ENCODE measurements at places on chromosomes 13 and 19.
A peak's percentile ranks its signal among the peaks of the same experiment; 100 is the strongest.

DNA sequence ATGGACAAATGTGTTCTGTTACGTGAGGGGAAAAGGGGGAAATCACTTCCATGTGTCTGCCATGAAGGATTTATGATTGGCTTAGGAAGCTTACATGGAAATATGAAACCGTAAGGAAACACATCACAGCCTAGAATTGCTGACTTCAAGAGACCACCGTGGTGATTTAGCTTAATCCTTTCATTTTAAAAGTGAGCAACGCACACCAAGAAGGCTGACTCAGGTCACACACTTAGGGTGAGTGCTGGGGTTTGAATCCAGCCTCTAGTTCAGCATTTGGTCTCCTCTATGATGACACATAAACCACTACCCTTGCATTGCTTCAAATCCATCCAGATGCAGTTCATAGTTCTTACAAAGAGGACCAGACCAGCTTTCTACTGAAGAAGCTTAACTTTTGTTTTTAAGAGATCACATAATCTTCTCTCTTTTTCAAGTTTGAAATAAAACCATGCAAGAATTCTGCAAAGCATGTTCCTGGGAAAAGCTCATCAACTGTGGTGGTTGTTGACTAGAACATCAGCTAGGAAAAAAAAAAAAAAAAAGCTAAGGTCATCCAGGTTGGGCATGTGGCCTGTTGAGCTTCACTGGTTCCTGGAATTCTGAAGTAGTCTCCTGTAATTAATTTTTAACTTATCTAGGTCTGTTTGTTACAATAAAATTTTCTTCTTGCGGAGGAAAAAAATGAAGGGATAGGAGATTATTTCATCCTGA lies 60.2 kb upstream of the KL start:
- no peak for DNase-seq

- no peak for DNase-seq
Measured at GRCh38 chr19:1167687-1168571, 6.1 kb downstream of the SBNO2 start.

- no peak for DNase-seq
Measured at GRCh38 chr19:13208672-13209483, 58.7 kb downstream of the IER2 start.

- no peak for DNase-seq
Measured at GRCh38 chr13:75195495-75196146, 286.3 kb downstream of the TBC1D4 start.

DNA sequence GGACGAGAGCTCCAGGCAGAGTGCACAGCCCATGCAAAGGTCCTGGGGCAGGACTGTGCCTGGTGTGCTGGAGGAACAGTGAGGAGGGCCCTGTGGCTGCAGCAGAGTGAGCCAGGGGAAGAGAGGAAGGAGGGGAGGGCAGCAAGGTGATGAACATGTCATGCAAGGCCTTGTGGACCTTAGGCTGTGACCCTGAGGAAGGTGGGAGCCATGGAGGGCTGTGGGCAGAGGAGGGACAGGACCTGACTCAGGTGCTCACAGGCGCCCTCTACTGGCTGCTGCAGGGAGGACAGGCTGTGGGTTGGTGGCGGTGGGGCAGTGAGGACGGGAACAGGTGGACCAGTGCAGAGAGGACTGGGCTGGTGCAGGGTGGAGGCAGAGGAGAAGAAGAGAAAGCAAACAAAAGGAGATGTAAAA lies 170.3 kb downstream of the PTPRS start:
- peak; percentile 45 for DNase-seq

DNA sequence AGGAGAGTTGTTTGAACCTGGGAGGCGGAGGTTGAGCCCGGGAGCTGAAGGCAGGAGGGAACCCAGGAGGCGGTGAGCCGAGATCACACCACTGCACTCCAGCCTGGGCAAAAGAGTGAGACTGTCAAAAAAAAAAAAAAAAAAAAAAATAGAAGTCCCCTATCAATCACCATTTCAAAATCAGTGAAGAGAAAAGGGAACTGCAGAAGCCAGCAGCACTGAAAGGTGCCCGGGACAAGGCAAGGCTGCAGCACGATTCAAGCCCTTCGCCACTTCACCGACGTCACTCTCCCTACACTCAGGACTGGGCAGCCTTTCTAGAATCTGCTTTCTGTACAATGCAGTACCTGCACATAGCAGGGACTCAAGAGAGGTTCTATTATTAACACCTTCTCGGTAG lies 21.9 kb upstream of the USP12 start:
- DNase-seq: no peak

DNA sequence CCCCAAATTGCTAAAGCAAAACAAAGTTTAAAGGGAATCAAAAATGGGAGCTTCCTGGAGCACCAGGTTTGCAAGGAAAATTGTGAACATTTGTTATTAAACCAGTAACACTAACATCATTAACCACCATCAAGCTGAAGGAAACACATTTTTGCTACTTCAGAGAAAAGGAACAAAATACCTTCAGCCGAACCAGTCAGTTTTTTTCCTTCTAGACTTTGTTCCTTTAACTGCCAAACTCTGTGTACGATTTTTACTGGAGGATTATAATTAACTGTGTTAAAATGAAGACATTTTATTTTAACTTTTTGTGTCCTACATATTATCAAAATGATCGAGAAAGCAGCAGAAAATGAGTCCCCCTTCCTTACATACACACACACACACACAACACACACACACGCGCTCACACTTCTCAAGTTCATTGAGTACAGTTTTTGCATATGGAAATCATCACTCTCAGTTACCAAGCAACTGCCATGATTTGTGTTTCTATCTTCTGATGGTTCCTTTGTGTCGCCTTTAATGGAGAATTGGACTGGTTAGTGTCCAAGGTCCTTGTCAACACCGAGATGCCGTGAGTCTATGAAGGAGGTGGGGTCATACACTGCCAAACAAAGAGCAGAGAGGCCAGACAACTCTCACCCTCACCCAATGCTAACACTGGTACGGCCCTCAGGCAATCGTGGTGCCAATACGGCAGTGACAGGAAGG lies 9.8 kb upstream of the SERP2 start:
- no peak for DNase-seq

DNA sequence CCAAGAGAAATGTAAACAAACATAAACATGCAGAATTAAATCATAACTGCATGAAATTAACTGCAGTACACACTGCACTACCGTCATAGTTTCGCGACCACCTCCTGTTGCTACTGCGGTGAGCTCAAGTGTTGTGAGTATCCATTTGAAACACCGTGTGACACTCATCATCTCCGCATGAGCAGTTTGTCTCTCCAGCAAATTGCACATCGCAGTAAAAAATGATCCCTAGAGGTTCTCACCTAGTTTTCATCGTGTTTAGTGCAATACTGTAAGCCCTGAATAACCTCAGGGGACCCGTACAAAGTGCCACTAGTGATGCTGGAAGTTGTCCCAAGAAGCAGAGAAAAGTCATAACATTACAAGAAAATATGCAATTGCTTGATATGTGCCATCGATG lies 147.7 kb downstream of the DPF1 start:
- DNase-seq: no peak

DNA sequence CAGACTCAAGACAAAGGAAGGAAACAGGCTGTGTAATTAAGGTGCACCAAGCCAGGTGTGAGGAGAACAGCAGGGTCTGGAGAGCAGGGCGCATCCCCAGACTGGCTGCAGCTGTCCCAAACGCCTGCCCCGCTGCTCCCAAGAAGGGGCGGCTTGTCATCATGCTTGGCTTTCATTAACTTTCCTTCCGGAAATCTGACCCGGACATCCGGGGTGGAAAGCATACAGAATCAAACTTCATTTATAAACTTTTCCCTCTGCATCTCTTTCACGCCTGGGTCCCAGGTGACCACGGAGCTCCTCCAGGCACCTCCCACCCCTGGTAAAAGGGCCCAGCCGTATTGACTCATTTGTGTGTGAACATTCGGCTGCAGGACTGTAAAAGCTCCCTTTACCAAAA lies 31.7 kb downstream of the TSHZ3 start:
- no peak for DNase-seq

DNA sequence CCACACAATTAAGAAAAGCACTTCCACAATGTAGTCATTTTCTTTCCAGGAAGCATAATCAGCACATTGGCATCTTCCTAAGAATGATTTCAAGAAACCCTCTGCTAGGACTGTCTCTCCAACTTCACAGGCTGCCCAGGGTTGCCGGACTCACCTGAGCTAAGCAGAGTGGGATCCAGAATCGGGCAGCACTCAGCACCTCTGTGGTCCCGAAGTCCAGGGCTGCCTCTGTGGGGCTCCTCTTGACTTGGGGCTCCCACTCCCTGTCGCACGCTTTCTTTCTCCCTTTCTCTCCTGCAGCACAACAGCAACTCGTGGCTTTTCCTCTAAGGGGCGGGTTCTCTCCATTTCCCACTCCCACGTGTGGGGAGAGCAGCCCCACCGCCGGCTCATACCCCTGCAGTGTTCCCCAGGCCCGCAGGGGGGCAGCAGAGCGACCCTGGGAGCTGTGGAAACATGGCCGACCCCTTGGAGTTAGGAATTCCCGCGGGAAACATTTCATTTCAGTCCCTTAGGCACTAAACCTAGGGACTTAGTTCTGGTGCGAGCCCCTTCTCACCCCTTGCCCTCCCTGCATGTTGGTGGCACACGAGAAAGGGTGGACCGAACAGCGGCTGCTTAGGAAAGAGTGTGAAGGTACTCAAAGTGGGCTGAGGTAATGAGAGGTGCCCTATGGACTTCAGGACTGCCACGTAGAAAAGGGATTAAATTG lies at the start of gene TMEM272:
TMEM272 (minus strand) TSS at position 316 of the 712 bp plus-strand sequence. CDS start 6,647 bp downstream, outside the sequence.
- peak; percentile 70 for DNase-seq

DNA sequence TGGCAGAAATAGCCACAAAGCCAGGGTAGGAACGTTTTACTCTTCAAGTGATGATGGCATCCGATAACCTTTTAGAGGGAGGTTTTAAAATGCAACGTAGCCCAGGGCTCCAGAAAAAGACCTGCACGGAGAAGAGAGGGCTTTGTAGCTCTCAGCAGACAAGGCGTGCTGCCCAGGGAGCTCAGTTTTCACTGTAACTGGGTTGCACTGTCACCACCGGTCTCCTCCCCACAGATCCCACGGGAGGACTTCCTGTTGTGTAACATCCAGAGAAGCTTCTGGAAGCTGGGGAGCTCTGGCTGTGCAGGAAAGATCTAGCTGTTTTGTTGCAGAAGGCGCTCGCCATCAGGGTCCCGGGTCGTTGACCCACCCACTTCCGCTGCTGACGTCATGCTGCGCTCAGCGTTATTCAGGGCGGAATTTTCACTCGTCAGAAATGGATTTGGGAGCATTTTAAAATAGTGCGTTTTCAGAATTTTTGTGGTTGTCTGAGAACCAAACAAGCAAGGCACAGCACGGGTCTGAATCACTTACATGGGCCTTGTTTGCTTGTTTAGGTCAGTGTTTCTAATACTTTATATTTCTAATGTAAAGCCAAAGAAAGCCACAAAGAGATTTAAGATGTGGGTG lies 50.8 kb downstream of the ATP11A start:
- no peak for DNase-seq
